ENCODE measurements at places on chromosomes 3 and 15. TPM values are rescaled to one million over a fixed set of nuclear protein-coding genes. Genes with fewer than 3 reads are reported as not detected.

- H3K36me3 ChIP-seq = peaks cover 4% of the 10 kb centered on the region
- H3K4me1 ChIP-seq = peaks cover 15% of the 10 kb centered on the region
- H3K4me3 ChIP-seq = no peak overlapping the region
- DNase-seq = peak; percentile 41
Measured at GRCh38 chr3:4772171-4772804, 206.9 kb upstream of the BHLHE40 start.

DNA sequence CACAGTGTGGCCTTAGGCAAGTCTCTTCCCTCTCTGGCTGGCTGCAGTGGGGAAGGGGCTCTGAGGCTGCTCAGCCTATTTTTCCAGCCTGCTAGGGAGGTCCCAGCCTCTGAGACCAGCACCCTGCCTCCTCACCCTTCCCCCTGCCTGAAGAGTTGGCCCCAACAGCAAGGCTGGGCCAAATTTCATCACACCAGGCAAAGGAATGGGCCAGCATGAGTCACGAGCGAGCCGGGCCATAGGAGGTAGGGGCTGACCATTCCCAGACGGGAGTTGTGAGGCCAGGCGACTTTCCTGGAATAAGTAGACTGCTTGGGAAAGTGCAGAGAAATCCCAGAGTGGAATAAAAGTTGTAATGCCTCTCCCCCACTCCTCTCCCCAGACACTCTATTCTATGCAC is 5.7 kb upstream of the FBLN2 start:
- no peaks in the 10 kb centered on the region for H3K4me1 ChIP-seq
- no peak overlapping the region for H3K4me3 ChIP-seq
- no peaks in the 10 kb centered on the region for H3K27me3 ChIP-seq
- H3K27ac ChIP-seq = no peak overlapping the region
- H3K36me3 ChIP-seq = no peaks in the 10 kb centered on the region
- DNase-seq = peak; percentile 35

GRCh38 chr3:57169872-57170623 is 4.9 kb upstream of the IL17RD start:
- H3K4me3 ChIP-seq = peak overlapping the region; percentile 41
- DNase-seq = peak; percentile 66
- H3K27ac ChIP-seq = no peak overlapping the region
- no peaks in the 10 kb centered on the region for H3K27me3 ChIP-seq

DNA sequence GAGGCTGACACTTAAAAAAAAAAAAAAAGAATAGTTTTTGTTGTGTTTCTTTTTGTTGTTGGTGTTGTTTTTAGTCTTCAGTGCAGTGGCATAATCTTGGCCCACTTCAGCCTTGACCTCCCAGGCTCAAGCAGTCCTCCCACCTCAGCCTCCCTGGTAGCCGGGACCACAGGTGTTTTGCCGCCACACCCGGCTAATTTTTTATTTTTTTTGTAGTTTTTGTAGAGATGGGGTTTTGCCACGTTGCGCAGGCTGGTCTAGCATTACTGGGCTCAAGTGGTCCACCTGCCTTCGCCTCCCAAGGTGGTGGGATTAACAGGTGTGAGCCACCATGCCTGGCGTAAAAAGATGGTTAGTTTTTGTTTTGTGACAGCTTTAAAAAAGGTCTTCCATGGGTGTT is 30.1 kb downstream of the IGF1R start:
- DNase-seq = no peak
- no peaks in the 10 kb centered on the region for H3K36me3 ChIP-seq
- H3K4me3 ChIP-seq = no peak overlapping the region
- no peak overlapping the region for H3K27ac ChIP-seq
- no peaks in the 10 kb centered on the region for H3K27me3 ChIP-seq

- no peak overlapping the region for H3K27ac ChIP-seq
- no peaks in the 10 kb centered on the region for H3K27me3 ChIP-seq
Measured at GRCh38 chr15:51887887-51888592, 58.6 kb downstream of the TMOD3 start.

- peaks cover 24% of the 10 kb centered on the region for H3K36me3 ChIP-seq
- H3K4me1 ChIP-seq = no peaks in the 10 kb centered on the region
- no peak overlapping the region for H3K4me3 ChIP-seq
- no peak overlapping the region for H3K27ac ChIP-seq
Measured at GRCh38 chr15:62841891-62842559, 200.5 kb upstream of the TPM1 start.

DNA sequence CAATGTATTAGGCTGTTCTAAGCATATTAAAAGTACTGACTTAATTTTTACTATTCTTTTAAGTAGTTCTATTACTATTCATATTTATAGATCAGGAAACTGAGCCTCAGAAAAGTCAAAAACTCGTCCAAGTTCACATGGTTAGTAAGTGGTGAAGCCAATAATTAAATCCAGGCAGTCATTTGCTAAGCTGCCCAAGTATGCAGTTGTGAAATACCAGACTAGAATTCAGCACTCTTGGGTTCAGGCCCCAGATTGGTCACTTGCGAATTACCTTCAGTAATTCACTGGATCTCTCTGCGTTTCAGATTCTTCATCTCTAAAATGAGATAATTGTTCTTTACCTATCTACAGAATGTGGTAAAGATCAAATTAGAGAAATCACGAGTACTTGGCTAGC is 161.9 kb upstream of the CADPS start:
- DNase-seq = no peak
- H3K4me3 ChIP-seq = no peak overlapping the region
- H3K36me3 ChIP-seq = no peaks in the 10 kb centered on the region
- no peak overlapping the region for H3K27ac ChIP-seq

GRCh38 chr15:36777926-36778325 is 198.5 kb downstream of the CDIN1 start:
- no peak overlapping the region for H3K4me3 ChIP-seq
- DNase-seq = no peak
- H3K27ac ChIP-seq = no peak overlapping the region
- no peaks in the 10 kb centered on the region for H3K36me3 ChIP-seq
- H3K27me3 ChIP-seq = no peaks in the 10 kb centered on the region

The SLC9C1 gene
- not detected for total RNA-seq

- H3K27ac ChIP-seq = peak overlapping the region; percentile 79
- no peaks in the 10 kb centered on the region for H3K36me3 ChIP-seq
- H3K27me3 ChIP-seq = no peaks in the 10 kb centered on the region
- peaks cover 32% of the 10 kb centered on the region for H3K4me1 ChIP-seq
- DNase-seq = no peak
Measured at GRCh38 chr3:171875923-171876412, 32.8 kb downstream of the TMEM212 start.

GRCh38 chr3:4799266-4800256 is 179.7 kb upstream of the BHLHE40 start:
- H3K36me3 ChIP-seq = peaks cover 16% of the 10 kb centered on the region
- no peaks in the 10 kb centered on the region for H3K4me1 ChIP-seq
- DNase-seq = no peak
- no peak overlapping the region for H3K4me3 ChIP-seq
- no peaks in the 10 kb centered on the region for H3K27me3 ChIP-seq
- no peak overlapping the region for H3K27ac ChIP-seq

GRCh38 chr15:40743921-40744814 is 10.9 kb downstream of the RMDN3 start:
- no peak overlapping the region for H3K27ac ChIP-seq
- DNase-seq = no peak
- H3K27me3 ChIP-seq = no peaks in the 10 kb centered on the region

DNA sequence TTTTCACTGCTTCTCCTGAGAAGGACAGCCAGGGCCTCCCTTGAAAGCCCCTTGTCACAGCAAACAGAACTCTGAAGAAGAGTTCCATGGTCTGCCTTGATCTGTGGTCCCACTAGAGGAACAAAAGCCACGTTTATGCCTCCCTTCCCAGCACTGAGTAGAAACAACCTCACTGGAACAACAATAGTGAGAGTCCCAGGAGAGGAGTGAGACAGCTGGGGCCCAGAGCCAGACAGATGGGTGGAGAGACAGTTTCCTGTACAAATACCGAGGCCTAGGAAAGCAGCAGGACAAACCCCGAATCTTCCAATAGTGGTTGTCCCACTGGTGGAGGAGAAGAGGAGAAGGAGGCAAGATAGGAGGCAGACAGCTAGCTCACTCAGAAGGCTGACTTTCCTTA is 106.1 kb downstream of the WDR76 start:
- no peaks in the 10 kb centered on the region for H3K36me3 ChIP-seq
- H3K27ac ChIP-seq = peak overlapping the region; percentile 80
- no peak for DNase-seq
- H3K27me3 ChIP-seq = no peaks in the 10 kb centered on the region

- H3K4me1 ChIP-seq = peaks cover 17% of the 10 kb centered on the region
- no peaks in the 10 kb centered on the region for H3K27me3 ChIP-seq
- no peaks in the 10 kb centered on the region for H3K36me3 ChIP-seq
- no peak overlapping the region for H3K4me3 ChIP-seq
- peak overlapping the region; percentile 95 for H3K27ac ChIP-seq
Measured at GRCh38 chr3:188264226-188265207, 110.6 kb downstream of the LPP start.

DNA sequence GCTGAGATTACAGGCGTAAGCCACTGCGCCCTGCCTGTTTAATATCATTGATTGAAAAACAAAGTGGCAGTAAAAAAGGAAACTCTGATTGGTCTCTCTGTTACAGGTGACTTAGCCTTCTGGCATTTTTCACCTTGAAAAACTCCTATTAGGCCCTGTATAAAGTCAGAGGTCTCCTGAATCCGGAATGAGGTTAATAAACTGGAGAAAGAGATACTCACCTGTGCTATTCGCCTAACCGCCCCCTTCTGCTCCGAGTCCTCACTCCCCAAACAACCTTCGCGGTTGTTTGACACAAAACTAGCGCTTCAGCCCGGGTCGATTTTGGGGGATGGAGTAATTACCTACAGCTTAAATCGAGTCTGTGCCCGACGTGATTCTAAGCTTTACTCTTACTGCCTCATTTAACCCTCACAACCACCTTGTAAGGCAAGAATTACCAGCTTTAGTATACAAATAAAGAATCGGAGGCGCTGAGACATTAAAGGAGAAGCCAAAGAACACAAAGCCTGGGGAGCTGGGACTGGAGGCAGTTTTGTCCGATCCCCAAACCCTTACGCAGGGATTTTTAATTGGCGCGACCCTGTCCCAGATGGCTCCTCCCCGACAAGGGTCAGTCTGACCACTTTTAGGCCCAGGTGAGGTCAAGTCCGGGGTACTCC is 441 bp downstream of the CEP70 start:
- peaks cover 5% of the 10 kb centered on the region for H3K4me1 ChIP-seq
- peak; percentile 25 for DNase-seq
- peak overlapping the region; percentile 50 for H3K4me3 ChIP-seq
- H3K36me3 ChIP-seq = no peaks in the 10 kb centered on the region
- peak overlapping the region; percentile 98 for H3K27ac ChIP-seq

- H3K4me1 ChIP-seq = peaks cover 55% of the 10 kb centered on the region
- peak; percentile 26 for DNase-seq
- H3K27ac ChIP-seq = peak overlapping the region; percentile 94
- no peak overlapping the region for H3K4me3 ChIP-seq
- H3K36me3 ChIP-seq = no peaks in the 10 kb centered on the region
Measured at GRCh38 chr15:89019436-89019835, 68.8 kb upstream of the ABHD2 start.
